Nasal cavity respiratory epithelium epithelial cell of viscerocranial mucosa (primary cell): ENCODE measurements at places on chromosomes 16 and 17. TPM values are rescaled to one million over a fixed set of nuclear protein-coding genes. Genes with fewer than 3 reads are reported as not detected.

The PRR29 gene
- total RNA-seq, result not detected in 2 replicates

The MT4 gene
- total RNA-seq, result not detected in 2 replicates

The ABCA10 gene
- total RNA-seq, result 1.0 and 1.3 TPM in 2 replicates

The WDR59 gene
- 12.6 and 21.1 TPM in 2 replicates for total RNA-seq

The GPRC5B gene
- under 0.01 and 0.57 TPM in 2 replicates for total RNA-seq
